NCI-H1436 (cell line): ENCODE measurements at places on chromosomes 2 and 18.
A peak's percentile ranks its signal among the peaks of the same experiment; 100 is the strongest.

DNA sequence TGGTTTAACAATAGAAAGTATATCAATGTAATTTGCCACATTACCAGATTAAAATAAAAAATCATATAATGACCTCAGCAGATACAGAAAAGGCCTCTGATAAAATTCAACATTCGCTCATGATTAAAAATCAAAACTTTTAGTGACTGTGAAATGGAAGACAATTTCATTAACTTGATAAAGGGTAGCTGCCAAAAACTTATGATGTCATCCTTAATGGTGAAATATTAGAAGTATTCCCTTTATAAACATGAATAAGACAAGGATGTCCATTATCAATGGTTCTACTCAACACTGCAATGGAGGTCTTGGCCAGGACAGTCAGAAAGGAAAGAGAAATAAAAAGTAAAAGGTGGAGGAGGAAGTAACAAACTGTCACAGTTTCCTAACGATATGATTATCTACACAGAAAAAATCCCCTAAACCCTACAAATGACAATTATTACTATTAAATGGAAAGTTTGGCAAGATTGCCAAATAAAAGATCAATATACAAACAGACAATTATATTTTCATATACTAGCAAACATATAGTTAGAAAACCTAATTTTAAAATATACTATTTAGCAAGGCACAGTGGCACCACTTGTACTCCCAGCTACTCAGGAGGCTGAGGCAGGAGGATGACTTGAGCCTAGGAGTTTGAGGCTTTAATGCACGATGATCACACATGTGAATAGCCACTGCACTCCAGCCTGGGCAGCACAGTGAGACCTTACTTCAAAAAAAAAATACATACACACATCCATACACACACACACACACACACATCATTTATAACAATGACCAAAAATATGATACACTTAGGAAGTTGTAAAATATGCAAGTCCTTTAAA lies 12.8 kb downstream of the METTL8 start:
- DNase-seq, result no peak

DNA sequence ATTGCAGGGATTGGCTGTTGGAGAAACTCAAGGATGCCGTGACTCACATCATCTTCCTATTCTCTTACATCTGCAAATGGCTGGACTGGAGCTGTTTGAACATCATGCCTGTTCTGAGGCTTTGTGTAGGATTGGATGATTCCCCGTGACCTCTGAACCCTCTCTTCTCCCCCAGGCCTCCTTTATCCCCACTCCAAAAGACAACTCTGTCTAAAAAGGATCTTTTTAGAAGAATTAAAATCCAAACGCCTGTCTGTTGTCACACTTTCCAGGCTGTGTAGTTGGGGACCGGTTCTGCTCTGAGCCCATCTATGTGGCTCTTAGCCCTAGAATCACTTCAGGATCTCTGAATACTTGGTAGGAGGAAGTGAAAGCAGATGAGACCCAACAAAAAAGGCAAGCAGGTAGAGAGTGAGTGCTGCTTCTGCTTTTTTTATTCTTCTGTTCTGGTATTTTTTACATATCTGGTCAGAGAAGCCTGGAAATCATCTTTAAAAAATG lies 565 bp downstream of the SP140 start:
- DNase-seq, result no peak

- no peak for DNase-seq
Measured at GRCh38 chr2:111111101-111111755, 9.5 kb upstream of the BCL2L11 start.

DNA sequence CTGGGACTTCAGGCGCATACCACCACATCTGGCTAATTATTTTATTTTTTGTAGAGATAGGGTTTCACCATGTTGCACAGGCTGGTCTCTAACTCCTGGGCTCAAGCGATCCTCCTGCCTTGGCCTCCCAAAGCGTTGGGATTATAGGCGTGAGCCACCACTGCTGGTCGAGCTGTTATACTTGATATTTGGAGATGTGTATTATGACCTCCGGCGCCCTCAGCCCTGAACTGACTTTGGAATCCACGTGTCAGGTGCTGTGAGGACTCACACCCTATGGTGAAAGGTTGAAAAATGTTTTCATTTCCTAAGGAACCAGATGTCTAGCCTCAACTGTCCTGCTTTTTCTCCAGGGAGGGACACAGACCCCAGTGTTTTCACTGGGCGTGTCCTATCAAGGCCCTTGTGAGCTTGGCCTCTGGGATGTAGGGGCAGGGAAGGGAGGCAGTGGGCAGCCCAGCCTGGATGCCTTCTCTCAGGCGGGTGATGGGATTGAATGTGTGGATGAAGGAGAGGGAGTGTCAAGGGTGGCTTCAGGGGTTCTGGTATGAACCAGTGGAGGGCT lies 56.4 kb upstream of the HAAO start:
- no peak for DNase-seq

- no peak for DNase-seq
Measured at GRCh38 chr2:23595601-23596251, 210.7 kb downstream of the KLHL29 start.

DNA sequence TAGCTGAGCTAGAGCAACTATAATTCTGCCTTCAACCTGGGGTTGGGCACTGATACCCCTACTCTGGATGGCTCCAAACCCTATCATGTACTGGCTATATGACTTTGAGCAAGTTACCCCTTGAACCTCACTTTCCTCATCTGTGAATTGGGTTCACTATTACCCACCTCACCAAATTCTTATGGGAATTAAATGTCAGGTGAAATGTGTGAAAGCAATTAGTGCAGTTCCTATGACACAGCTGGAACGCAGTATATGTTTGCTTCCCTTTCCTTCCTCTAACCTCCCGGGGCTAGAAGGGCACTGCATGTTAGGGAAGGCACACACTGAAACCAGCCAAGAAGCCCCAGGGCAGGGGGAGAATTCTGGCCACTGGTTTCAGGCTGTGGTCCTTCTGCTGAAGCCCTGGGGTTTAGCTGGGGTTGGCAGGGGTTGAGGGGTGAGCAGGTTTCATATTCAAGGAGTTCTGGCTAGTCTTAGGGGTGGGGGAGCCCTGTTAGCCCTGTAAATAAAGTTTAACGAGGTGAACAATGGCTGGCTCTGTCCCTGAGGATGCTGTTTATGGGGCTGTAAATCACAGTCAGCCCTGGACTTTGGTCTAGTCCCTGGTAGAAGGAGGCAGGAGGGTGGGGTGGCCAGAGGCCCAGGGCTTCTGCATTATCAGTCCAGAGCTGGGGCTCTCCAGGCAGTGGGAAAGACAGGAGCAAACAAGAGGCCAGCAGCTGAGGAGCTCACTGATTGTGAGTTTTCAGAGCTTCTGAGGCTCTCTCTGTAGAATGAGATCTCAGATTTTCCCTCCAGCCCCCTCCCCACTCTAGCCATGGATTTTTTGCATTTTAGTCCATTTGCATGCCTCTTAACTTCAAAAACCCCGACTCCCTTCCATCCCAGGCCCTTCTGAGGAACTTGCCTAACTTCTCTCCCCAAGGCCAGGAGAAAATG lies 8.0 kb downstream of the PKDCC start:
- DNase-seq, result no peak

- no peak for DNase-seq
Measured at GRCh38 chr2:45258311-45258710, 249.1 kb upstream of the SIX2 start.

- no peak for DNase-seq
Measured at GRCh38 chr2:143640826-143641225, 511.6 kb downstream of the ARHGAP15 start.

DNA sequence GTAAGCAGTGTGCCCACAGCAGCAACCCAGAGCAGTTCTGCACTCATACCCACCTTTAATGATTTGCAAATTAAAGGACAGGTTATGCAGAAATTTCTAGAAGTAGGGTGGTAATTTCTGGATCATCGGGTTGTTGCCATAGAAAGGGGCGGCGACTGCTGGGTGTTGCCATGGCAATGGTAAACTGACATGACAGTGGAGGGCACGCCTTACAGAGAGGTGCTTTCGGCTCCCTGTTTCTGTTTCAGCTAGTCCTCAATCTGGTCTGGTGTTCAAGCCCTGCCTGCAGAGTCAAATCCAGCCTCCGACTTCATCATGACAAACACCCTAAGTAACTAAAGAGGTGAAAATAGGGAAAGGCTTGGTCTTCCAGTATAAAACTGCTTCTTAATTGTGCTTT lies 667.7 kb downstream of the SOCS6 start:
- DNase-seq, result no peak

GRCh38 chr2:5367321-5367720 lies 324.9 kb upstream of the SOX11 start:
- DNase-seq, result no peak

DNA sequence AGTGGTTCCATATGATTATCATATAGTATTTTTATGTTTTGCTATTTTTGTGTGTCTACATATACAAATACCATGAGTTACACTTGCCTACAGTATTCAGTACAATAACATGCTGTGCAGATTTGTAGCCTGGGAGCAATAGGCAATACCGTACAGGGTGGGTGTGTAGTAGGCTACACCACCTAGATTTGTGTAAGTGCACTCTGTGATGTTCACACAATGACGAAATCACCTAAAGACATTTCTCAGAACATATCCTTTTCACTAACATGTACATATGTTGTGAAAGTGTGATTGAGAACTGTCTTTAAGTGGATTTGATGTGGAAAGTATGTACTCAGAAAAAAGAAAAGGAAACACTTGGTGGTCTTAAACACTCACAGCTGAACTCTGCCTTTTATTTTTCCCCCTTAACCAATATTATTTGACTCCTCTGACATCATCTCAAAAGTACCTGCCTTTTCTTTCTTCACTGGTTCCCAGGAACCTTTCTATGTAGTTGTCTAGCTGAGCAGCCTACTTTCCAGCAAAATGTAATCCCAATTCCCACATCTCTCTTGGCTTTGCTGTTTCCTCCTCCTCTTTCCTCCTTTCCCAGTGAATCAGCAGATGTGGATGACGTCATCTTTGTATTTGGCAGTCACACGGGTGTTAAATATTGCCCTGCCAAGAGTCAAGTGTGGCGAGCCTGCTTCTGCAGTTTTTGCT lies 47.7 kb downstream of the OSBPL6 start:
- DNase-seq, result no peak

- peak; percentile 47 for DNase-seq
Measured at GRCh38 chr2:146661473-146662096, 1183.2 kb upstream of the ACVR2A start.

DNA sequence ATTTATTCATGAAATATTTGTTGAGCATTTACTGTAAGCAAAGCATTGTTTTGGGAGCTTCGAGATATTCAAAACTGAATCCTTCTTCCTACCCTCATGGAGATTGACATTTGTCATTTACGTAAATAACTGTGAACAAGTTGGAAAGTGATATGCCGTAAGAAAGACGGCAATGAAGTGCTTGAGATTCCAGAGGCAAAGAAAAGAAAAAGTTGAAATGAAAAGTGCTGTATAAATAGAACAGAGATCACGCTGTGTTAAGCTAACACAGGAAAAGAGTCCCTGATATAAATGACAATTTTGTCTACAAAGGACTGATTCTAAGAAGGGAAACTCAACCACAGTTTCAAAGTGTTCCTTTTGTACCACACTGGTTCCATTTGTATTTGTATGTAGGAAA lies 1.8 kb downstream of the CHRNA1 start:
- no peak for DNase-seq

GRCh38 chr18:64372850-64373249 lies 224.0 kb upstream of the LINC00305 start:
- DNase-seq, result no peak

GRCh38 chr18:39647627-39648534 lies 2082.3 kb upstream of the CELF4 start:
- DNase-seq, result peak; percentile 57

- DNase-seq, result no peak
Measured at GRCh38 chr2:146370826-146371225, 1474.0 kb upstream of the ACVR2A start.

GRCh38 chr2:182300608-182301007 lies 126.2 kb downstream of the PDE1A start:
- DNase-seq, result no peak

GRCh38 chr18:29594493-29594892 lies 1417.6 kb upstream of the CDH2 start:
- DNase-seq, result no peak

- no peak for DNase-seq
Measured at GRCh38 chr2:158205215-158205614, 103.5 kb downstream of the UPP2 start.

GRCh38 chr18:45792506-45793263 lies 32.8 kb upstream of the SIGLEC15 start:
- DNase-seq, result no peak

DNA sequence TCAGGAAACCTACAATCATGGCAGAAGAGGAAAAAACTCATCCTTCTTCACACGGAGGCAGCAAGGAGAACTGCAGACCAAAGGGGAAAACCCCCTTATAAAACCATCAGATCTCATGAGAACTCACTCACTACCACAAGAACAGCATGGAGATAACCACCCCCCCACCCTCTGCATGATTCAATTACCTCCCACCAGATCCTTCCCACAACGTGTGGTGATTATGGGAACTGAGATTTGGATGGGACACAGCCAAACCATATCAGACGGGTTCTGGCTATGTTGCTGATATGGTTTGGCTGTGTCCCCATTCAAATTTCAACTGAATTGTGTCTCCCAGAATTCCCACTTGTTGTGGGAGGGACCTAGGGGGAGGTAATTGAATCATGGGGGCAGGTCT lies 28.7 kb upstream of the CCDC150 start:
- DNase-seq, result no peak

DNA sequence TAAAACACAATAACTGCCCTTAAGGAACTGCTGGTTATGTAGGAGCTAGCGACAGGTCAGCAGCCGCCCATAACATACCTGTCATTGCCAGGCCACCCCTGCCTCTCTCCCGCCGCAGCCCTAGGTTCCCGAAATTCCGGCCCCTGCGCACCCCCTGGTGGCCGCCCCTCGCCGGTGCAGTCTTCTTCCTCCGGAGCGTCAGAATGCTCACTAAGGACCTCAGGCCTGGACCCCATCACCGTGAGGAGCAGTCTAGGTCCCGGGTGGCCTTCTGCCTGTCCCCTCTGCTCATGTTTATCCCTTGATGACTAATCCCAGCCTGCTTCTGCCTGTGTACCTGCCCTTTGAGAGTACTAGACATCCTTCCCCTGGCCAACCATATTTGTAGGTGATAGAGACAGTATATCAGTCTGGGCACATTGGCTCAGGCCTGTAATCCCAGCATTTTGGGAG lies 115.7 kb upstream of the SLC1A4 start:
- peak; percentile 52 for DNase-seq

DNA sequence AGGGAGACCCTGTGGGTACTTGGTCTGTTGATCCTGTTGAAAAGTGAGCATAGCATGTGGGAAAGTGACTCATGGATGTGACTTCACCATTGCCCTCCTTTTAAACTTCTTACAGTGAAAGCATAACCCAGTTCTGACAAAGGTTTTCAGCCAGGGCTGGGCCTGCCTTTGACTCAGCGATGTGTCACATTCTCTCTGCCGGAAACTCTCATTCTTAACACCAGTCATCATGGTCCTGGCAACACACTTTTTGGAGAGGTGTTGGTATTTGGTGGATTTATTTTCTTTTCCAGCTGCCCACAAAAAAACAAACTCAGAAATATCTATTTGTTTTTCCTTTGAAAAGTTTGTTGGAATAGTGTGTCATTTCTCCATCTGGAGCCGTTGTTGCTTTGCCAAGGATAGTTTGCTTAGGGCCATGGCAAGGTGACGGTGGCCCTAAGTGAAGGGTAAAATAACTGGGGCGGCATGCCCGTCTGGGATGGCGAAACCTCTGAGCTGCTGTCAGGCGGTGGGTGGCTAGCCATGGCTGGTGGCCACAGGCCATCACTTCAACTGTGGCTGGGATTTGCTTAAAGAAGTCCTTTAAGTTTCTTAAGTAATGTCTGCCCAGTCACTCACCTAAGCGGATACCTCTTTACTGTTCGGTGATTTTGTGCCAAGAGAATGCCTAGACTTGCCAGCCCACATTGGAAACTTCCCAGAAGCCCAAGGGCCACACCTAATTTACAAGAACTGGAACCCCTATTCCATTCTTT lies 123.3 kb downstream of the LTBP1 start:
- no peak for DNase-seq

GRCh38 chr18:79353267-79353666 lies 42.5 kb upstream of the NFATC1 start:
- DNase-seq, result no peak
